ENCODE measurements at places on chromosomes 4 and X. TPM values are rescaled to one million over a fixed set of nuclear protein-coding genes. Genes with fewer than 3 reads are reported as not detected.

Gene HDAC8
- 29.3 TPM for total RNA-seq

Gene CENPI
- 0.67 TPM for total RNA-seq

Gene EPHA5
- total RNA-seq, result 0.11 TPM

Gene GLRA2
- not detected for total RNA-seq

Gene C4orf51
- total RNA-seq, result not detected

Gene CT45A1
- total RNA-seq, result not detected

DNA sequence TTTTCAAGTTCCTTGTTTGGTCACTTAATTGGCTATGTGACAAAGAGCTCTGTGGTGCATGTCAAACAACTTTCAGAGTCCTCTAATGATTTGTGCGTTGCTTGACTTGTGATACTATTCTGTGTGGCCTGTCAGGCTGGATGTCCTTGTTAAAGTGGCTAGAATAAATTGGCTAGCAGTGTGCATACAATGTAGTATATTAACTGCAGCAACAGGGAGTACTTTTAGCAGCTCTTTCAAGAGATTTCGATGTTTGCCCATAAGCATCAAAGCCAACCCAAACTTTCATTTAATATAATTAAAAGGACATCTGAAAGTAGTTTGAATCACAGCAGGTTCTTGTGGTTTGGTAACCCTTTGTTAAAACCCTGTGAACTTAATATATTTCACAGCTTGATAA, 718.9 kb downstream of the ADGRL3 start:
- no peak overlapping the region for H3K4me3 ChIP-seq
- no peak for DNase-seq
- no peaks in the 10 kb centered on the region for H3K36me3 ChIP-seq
- H3K27me3 ChIP-seq, result no peaks in the 10 kb centered on the region
- H3K4me1 ChIP-seq, result peaks cover 4% of the 10 kb centered on the region

GRCh38 chr4:162871990-162872389, 294.7 kb downstream of the NAF1 start:
- no peak overlapping the region for H3K27ac ChIP-seq
- no peaks in the 10 kb centered on the region for H3K27me3 ChIP-seq
- no peak for DNase-seq
- no peaks in the 10 kb centered on the region for H3K36me3 ChIP-seq
- H3K4me1 ChIP-seq, result no peaks in the 10 kb centered on the region

DNA sequence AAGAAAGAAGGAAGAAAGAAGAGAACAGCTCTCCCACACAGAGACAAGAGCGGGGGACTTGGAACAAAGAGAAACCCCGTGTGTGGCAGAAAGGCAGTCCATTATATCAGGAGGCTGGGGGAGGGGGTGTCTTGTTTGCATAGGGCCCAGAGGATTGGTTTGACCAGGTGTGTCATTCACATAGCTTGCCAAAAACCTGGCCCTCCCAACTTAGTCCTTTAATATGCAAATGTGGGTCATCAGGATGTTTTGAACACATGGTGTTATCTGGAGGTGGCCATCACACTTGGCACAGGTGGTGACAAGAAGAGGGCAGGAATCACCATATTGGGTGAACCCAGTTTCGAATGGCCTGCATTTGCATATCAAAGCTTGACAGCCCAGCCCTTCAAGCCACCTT, 111.7 kb downstream of the LINC00632 start:
- no peaks in the 10 kb centered on the region for H3K27me3 ChIP-seq
- H3K4me1 ChIP-seq, result no peaks in the 10 kb centered on the region
- no peaks in the 10 kb centered on the region for H3K36me3 ChIP-seq

DNA sequence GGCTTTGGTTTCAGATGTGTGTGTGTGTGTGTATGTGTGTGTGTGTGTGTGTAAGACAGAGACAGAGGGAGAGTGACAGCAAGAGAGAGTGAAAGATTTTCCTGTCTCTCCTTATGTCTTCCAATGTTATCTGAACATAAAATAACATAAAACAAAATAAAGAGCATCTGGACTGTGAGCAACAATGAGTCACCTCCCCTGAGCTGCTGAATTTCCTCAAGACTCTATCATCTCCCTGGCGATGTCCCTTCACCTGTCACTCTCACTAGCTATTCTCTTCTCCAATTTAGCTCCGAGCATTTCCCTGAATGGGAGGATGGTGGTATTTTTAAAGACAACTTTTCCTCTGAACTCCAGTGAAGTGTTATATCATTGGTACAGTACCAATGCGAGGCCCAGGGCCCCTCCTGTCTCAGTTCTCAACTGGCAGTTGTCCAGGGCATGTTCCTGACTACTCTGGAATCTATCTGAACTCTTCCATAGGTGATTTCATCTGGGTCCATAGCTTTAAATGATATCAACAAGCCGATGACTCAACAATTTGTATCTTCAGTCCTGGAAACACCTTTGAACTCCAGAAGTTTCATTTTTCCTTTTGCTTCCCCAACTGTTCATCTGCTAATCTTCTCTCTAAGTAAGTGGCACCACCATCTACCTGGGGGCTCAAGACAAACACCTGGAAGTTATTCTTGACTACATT, 195.0 kb upstream of the CLNK start:
- no peaks in the 10 kb centered on the region for H3K4me1 ChIP-seq
- H3K27me3 ChIP-seq, result no peaks in the 10 kb centered on the region
- H3K36me3 ChIP-seq, result no peaks in the 10 kb centered on the region
- no peak overlapping the region for H3K4me3 ChIP-seq

DNA sequence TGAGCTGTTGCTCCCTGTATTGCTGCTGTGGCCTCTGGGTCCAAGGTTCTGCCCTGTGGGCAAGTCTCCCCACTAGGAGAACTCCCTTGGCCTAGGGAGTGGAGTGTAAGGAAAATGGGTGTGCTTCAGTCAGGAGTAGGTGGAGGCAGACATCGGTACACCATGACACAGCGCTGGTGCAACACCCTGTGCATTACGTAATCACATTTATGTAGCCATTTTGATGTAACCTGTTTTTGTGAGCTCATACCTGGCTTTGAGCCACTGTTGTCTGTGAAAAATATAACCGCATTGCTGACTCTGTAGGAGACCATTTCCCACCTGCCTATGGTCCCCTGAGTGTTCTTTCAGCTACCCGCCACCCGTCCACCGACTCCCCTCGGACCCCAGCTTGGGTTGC, 700.5 kb upstream of the AGA start:
- no peaks in the 10 kb centered on the region for H3K36me3 ChIP-seq
- H3K27me3 ChIP-seq, result no peaks in the 10 kb centered on the region
- H3K4me3 ChIP-seq, result no peak overlapping the region

GRCh38 chr4:145279122-145279960, 99.0 kb upstream of the OTUD4 start:
- no peak overlapping the region for H3K27ac ChIP-seq
- DNase-seq, result no peak
- no peaks in the 10 kb centered on the region for H3K36me3 ChIP-seq
- H3K4me1 ChIP-seq, result no peaks in the 10 kb centered on the region

DNA sequence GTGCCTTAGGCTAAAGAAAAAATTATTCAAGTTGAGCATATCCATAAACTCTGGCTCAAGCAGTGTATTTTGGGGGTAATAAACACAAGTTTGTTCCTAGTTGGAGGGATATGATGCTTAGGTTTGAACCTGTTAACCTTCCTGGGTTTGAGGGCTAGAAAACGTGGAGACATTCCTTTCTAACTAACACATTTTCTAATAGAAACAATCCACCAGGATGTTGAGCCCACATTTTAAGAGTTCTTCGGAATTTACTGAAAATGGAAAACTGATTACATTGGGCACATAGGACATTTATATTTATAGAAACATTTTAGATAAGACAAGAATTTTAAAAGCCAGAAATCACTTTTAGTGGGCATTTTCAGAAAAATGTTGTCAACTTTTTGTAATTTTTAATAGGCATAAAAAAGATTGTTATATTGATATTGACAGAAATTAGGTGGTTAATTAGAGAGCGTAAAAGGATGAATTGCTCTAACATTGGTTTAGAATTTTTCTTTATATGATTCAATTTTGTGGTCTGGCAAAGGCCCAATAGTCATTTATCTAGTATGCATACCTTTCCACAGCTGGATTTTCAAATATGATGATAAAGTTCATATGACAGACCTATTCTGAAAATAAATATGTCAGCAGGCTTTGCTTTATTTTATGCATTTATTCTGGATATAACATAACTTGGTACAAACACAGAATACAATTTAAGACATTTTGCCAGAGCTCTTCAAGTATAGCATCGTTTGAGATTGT, 49.2 kb downstream of the CEP44 start:
- no peaks in the 10 kb centered on the region for H3K4me1 ChIP-seq
- no peak overlapping the region for H3K4me3 ChIP-seq
- H3K36me3 ChIP-seq, result no peaks in the 10 kb centered on the region
- H3K27me3 ChIP-seq, result no peaks in the 10 kb centered on the region
- no peak for DNase-seq

GRCh38 chrX:7127056-7127455, 20.5 kb upstream of the STS start:
- H3K27me3 ChIP-seq, result no peaks in the 10 kb centered on the region
- H3K36me3 ChIP-seq, result no peaks in the 10 kb centered on the region
- H3K27ac ChIP-seq, result no peak overlapping the region
- no peak overlapping the region for H3K4me3 ChIP-seq
- no peak for DNase-seq

- no peak for DNase-seq
- H3K36me3 ChIP-seq, result no peaks in the 10 kb centered on the region
- H3K4me3 ChIP-seq, result no peak overlapping the region
These were observed 186.4 kb upstream of the NDST3 start for GRCh38 chr4:117847849-117848248.

GRCh38 chr4:184196730-184197385, 20.8 kb downstream of the ENPP6 start:
- no peaks in the 10 kb centered on the region for H3K36me3 ChIP-seq
- no peaks in the 10 kb centered on the region for H3K4me1 ChIP-seq
- DNase-seq, result no peak
- H3K4me3 ChIP-seq, result no peak overlapping the region
- H3K27me3 ChIP-seq, result no peaks in the 10 kb centered on the region
- H3K27ac ChIP-seq, result no peak overlapping the region

- peaks cover 3% of the 10 kb centered on the region for H3K4me1 ChIP-seq
- no peak overlapping the region for H3K4me3 ChIP-seq
- no peaks in the 10 kb centered on the region for H3K27me3 ChIP-seq
These were observed 61.7 kb upstream of the CAMK2D start for GRCh38 chr4:113823291-113823659.

DNA sequence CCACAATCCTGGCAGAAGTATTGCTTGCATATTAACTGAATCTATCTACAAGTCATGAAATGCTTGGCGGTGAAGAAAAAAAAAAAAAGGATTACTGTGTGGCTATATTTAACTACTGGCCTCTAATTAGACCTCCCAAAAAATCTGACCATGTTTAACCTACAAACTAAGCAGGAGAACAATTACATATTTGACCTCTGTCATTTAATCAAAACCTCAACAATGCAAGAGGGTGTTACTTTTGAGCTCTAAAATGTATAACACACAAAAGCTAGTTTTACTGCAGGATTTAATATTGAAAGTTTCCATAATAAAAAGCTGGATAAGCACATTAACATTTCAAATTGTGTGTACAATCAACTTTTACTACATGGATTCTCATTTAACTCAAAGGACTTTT, 1.5 kb downstream of the ITM2A start:
- H3K27me3 ChIP-seq, result no peaks in the 10 kb centered on the region
- H3K4me3 ChIP-seq, result peak overlapping the region; percentile 47
- no peak for DNase-seq
- no peaks in the 10 kb centered on the region for H3K4me1 ChIP-seq
- no peaks in the 10 kb centered on the region for H3K36me3 ChIP-seq
- H3K27ac ChIP-seq, result no peak overlapping the region

- no peak overlapping the region for H3K4me3 ChIP-seq
- no peaks in the 10 kb centered on the region for H3K36me3 ChIP-seq
- H3K27ac ChIP-seq, result no peak overlapping the region
- no peaks in the 10 kb centered on the region for H3K27me3 ChIP-seq
These were observed 24.0 kb downstream of the BTC start for GRCh38 chr4:74770226-74770910.

DNA sequence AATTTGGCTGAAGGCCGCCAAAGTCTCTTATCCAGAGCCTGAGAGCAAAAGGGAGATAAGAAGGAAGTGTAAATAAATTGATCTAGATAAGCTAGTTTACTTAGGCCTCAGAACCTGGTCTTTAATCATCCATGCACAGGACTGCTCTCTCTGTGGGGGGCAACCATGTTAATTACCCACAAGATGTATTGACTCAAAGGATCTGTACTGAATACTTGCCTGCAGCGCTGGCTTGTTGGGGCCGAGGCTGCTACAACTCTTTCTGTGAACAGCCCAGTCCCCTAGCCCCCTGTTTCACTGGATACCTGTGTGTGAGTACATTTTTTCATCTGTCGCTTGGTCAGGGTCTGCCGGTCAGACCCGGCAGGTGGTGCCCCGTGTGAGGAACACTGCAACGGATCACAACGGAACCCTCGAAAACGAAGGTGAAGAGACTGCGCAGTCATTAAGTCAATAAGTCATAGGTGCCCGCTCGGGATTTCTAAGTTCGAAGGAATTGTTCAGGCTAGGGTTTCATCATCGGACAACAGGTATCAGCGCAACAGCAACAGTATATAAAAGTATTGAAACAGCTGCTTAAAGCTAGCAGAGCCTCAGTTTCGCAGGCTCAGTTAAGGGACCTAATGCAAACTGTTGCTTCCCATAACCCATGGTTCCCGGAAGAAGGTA, 8.3 kb downstream of the MAGEA11 start:
- no peaks in the 10 kb centered on the region for H3K36me3 ChIP-seq
- no peaks in the 10 kb centered on the region for H3K27me3 ChIP-seq
- H3K4me1 ChIP-seq, result no peaks in the 10 kb centered on the region
- no peak for DNase-seq

- no peak overlapping the region for H3K4me3 ChIP-seq
- no peaks in the 10 kb centered on the region for H3K36me3 ChIP-seq
- no peaks in the 10 kb centered on the region for H3K4me1 ChIP-seq
- H3K27ac ChIP-seq, result no peak overlapping the region
- peak; percentile 29 for DNase-seq
These were observed 74.2 kb downstream of the FREM3 start for GRCh38 chr4:143626134-143626911.

DNA sequence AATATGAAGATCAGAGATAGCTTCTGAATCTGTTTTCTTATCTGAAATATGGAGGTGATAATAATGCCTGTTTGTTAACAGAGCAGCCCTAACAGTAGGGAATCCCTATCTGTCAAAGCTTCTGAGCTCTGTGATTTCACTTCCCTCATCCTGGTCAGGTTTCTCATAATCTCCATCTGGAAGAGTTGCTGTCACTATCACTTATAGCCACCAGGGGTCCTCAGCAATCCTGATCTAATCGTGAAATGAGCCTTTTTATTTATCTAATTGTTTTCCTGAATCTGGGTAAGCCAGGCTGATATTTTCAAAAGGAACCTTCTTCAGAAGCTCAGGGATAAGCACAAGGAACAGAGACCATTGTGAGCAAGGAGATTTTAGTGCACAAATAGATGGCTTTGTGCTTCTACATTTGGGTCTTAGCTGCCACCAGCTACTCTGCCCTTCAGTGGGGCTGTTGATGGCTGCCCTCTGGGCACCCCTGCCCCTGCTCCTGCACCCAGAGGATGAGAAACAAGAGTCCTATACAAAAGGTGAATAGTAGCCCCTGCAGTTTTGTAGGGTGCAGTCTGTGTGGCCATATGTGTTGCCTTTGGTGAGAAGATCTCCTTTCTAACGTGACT, 196.4 kb upstream of the RADX start:
- H3K27ac ChIP-seq, result no peak overlapping the region
- H3K36me3 ChIP-seq, result no peaks in the 10 kb centered on the region
- H3K4me3 ChIP-seq, result no peak overlapping the region
- H3K4me1 ChIP-seq, result no peaks in the 10 kb centered on the region
- H3K27me3 ChIP-seq, result no peaks in the 10 kb centered on the region

GRCh38 chrX:25878806-25879205, 259.3 kb upstream of the MAGEB18 start:
- H3K36me3 ChIP-seq, result no peaks in the 10 kb centered on the region
- no peak overlapping the region for H3K4me3 ChIP-seq
- no peak overlapping the region for H3K27ac ChIP-seq
- H3K27me3 ChIP-seq, result no peaks in the 10 kb centered on the region
